ENCODE measurements at places on chromosomes 6 and 20. TPM values are rescaled to one million over a fixed set of nuclear protein-coding genes. Genes with fewer than 3 reads are reported as not detected.
A peak's percentile ranks its signal among the peaks of the same experiment; 100 is the strongest.

Gene BAG2
- total RNA-seq: 14.1 TPM

Gene XKR7
- total RNA-seq: not detected

Gene CST4
- not detected for total RNA-seq

Gene PTPRK
- total RNA-seq: 29.7 TPM

DNA sequence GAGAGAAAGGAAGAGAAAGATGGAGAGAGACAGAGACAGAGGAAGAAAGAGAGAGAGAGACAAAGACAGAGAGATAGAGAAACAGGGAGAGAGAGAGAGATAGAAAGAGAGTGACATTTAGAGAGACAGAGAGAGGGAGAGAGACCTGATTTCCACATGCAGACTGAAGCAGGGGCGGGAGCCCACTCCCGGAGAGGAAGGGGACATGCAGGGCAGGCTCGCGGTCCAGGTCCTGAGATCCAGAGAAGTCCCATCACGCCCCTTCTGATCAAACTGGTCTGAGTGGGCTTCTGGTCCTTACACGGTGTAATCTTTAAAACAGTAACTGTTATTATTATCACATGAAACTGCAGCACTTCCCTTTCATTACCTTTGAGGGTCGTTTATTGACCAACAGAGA, 62.2 kb downstream of the PHACTR3 start:
- no peak overlapping the region for H3K27ac ChIP-seq
- no peaks in the 10 kb centered on the region for H3K4me1 ChIP-seq
- H3K4me3 ChIP-seq: no peak overlapping the region

GRCh38 chr6:18206591-18206990, 51.4 kb downstream of the KDM1B start:
- DNase-seq: no peak
- H3K4me3 ChIP-seq: no peak overlapping the region
- no peaks in the 10 kb centered on the region for H3K4me1 ChIP-seq
- H3K27me3 ChIP-seq: no peaks in the 10 kb centered on the region

DNA sequence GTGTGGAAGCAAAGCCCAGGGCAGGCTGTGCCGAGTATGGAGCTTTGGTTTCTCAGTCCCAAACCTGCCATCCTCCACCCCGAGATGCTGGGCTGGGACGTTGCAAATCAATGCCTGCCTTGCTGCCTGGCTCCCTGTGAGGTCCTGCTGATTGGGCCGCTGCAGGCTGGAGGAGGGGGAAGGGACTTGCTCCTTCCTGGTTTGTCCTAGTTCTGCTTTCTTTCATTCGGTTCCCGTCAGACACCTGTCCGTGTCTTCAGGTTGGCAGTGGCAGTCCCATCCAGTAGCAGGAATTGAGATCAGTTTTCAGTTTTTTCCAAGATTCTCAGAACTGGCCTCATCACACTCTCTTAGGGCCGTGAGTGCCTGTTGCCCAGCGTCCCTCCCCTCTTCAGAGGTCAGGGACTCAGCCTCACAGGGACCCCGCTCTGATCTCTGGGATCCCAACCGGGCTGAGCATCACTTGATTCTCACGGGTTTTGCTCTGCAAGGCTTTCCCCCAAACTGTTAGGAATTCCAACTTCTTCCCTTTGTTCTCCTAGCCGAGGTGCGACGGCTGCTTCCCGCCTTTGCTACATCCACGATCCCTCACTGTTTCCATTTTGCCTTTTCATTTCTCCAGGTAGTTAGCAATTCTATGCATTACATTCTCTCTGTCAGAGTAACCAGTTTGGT, 24.2 kb upstream of the TAGAP start:
- no peak for DNase-seq
- no peaks in the 10 kb centered on the region for H3K36me3 ChIP-seq
- H3K27ac ChIP-seq: no peak overlapping the region
- H3K4me1 ChIP-seq: no peaks in the 10 kb centered on the region
- no peak overlapping the region for H3K4me3 ChIP-seq

- no peak within 1 kb of the TSS for H3K27ac ChIP-seq
- no peak within 1 kb of the TSS for H3K4me3 ChIP-seq
- peak; percentile 56 for DNase-seq
- H3K27me3 ChIP-seq: peaks cover 67% of the 10 kb centered on the region
These were observed at the start of gene GPR6 for GRCh38 chr6:109978174-109979032. GPR6 (plus strand) TSS chr6:109978311; CDS start chr6:109979113, 802 bp downstream.

GRCh38 chr6:53310771-53311585, 37.8 kb downstream of the ELOVL5 start:
- H3K27ac ChIP-seq: no peak overlapping the region
- no peaks in the 10 kb centered on the region for H3K36me3 ChIP-seq
- H3K4me3 ChIP-seq: no peak overlapping the region
- no peaks in the 10 kb centered on the region for H3K27me3 ChIP-seq
- peaks cover 58% of the 10 kb centered on the region for H3K4me1 ChIP-seq

Measured in heart right ventricle (tissue), 16 donors.